Activated T-helper 9 cell treated with anti-CD3 and anti-CD28 coated beads, Interleukin-2, amount 50 U/mL, for 16 hours (primary cell): ENCODE measurements at places on chromosomes 5 and 9.

GRCh38 chr5:132065351-132065937 lies 5.0 kb downstream of the IL3 start:
- DNase-seq, result no peak

- DNase-seq, result no peak
Observed at GRCh38 chr9:85157772-85158171, 488.2 kb downstream of the NTRK2 start.

DNA sequence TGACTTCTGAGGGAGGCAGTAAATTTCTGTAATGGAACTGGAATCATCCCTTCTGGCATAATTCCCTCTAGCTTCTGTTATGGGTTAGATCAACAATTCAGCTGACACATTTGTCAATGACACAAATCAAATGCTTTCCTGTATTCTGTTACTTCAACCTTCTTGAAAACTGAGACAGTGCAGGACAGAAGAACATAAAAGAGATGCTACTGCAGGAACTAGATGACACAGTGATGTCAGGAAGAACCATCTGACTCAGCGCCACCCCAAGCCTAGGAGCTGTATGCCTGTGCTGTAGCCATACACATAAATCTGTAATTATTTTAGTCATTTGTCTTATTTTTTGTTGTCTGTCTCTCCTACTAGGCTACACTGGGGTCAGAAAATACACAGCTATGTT lies 18.2 kb upstream of the CEP120 start:
- no peak for DNase-seq

GRCh38 chr5:145586661-145587307 lies 248.4 kb downstream of the PRELID2 start:
- DNase-seq, result no peak

- DNase-seq, result no peak
Observed at GRCh38 chr9:86807367-86807976, 139.8 kb downstream of the GAS1 start.

DNA sequence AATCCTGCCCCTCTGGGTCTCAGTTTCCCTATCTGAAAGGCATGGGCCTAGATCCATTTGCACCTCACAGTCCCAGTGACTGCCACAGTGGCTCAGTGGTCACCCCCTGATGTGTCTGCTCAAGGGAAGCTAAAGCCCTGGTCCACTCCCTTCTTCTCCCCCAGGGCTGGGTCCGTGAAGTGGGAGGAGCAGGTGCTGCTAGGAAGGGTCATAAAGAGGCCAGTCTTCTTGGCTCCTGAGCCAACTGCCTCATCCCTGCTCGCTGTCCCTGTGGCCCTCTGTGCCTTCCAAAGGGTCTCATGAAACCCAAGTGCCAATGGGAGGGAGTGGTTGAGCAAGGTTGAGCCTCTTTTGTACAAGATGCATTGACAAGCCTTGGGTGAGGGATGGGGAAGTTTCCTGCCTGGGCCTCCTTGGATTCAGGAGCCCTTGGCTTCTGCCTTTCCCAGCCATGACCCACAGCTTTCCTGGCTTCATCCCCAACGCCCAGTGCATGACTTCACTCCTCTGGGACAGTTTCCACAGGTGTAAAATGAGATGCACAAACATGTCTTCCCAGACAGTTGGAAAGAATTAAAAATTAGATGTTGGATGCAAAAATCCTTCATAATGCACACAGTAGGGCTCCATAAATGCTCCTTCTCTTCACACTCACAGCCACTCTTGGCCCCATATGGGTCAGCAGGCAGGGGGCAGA lies 1.6 kb upstream of the SLC6A7 start:
- DNase-seq, result no peak

GRCh38 chr5:96868603-96869371 lies 7.5 kb upstream of the ERAP2 start:
- no peak for DNase-seq
